ENCODE measurements at places on chromosomes 3 and 15.

GRCh38 chr3:31067004-31067403 lies 172.5 kb upstream of the GADL1 start:
- DNase-seq, result no peak

- DNase-seq, result no peak
These were observed 116.6 kb upstream of the LRTM1 start for GRCh38 chr3:55044486-55044885.

- DNase-seq, result no peak
These were observed 64.2 kb upstream of the TIMP4 start for GRCh38 chr3:12222775-12223485.

- no peak for DNase-seq
These were observed 16.0 kb upstream of the CPEB1 start for GRCh38 chr15:82663186-82663600.

DNA sequence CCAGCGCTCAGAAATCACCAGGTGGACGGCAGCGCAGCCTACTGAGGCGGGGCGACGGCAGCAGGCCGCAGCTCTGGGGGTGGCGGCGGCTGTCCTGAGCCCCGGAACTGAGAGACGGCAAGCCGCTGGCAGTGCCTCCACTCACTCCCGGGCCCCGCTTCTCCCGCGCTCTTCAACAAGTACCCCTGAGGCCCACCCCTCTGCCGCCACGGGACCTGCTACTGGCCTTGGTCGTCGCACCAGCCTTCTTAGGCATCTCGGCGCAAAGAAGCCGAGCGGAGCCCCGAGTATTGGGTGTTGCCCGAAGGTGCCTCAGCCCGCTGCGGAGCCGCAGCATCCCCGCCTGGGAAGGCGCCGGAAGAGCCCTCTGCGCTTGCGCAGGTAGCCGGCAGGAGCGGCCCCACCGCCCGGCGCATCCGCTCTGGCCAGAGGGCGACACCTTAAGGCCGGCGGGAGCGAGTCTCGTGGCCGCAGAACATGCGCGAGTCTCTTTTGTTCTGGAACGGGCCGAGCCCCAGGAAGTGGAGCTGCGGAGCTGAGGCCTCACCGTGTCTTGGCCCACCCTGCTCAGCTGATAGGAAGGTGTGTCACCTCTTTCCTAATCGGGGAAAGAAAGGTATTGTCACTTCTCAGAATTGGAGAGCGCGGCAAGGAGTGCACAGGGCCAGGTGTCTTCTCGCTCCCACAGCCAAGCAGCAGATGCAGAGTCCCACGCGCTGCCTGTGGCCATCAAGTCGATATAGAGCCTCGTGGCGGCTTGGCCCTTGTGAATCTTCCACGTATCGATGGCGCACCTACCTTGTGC lies at the start of gene C15orf40:
Gene C15orf40 (minus strand): TSS at position 369 of the 805 bp plus-strand sequence. CDS start 32 bp downstream, at position 337.
- peak; percentile 46 for DNase-seq

GRCh38 chr3:51984269-51984647 lies 923 bp downstream of the ACY1 start:
- DNase-seq, result no peak

- DNase-seq, result no peak
These were observed 6.0 kb downstream of the KIF9 start for GRCh38 chr3:47276558-47276957.

DNA sequence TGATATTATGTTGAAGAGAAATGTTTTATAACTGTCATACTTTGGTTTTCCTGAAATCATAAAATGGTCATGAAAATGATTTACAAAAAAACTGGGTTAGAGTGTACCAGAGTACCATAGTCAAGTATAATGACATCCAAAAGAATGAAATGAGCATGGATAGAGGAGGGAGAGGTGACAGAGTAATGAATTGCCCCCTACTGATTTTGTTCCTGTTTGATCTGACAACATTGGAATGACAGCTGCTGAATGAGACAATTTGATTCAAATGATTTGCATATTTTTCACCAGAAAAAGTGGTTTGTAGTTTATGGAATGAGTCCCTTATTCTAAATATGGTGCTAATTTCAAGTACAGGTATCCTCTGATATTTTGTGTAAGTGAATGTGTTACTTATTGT lies 271.7 kb downstream of the CNTN4 start:
- DNase-seq, result no peak

GRCh38 chr15:65072617-65073016 lies 3.9 kb upstream of the KBTBD13 start:
- no peak for DNase-seq

DNA sequence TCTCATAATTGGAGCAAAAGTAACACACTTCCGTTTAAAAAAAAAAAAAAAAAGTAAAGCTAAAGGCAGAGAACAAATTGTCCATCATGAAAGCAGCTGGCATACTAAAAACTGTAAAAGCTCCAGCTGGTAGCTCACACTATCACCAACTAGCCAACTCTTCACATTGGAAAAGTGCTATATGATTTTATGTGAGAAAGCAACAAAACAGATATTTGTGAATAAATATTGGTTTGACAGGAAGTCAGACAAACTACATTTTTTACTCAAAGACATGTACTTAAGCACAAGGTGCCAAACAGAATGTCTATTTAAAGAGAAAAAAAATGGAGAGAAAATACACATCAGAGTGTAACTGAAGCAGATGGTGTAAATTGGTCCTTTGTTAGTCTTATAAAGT lies 231.2 kb upstream of the CADM2 start:
- DNase-seq, result no peak

DNA sequence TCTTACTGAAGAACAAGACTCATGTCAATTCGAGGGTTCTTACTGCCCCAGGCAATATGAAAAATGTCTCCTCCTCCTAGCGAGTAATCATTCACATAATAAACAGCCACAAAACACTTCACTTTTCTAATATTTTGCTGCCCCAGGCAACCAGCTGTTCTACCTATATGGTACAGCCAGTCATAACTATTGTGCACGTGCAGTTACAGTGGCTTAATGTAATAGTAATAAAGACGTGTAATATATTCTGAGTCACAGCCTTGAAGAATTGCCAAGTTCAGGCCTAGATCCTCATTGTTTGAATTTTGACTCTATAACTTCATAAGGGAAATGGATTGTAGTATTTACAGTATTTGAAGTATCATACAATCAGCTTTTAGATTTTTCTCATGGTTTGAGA lies 1250.0 kb upstream of the GBE1 start:
- no peak for DNase-seq

DNA sequence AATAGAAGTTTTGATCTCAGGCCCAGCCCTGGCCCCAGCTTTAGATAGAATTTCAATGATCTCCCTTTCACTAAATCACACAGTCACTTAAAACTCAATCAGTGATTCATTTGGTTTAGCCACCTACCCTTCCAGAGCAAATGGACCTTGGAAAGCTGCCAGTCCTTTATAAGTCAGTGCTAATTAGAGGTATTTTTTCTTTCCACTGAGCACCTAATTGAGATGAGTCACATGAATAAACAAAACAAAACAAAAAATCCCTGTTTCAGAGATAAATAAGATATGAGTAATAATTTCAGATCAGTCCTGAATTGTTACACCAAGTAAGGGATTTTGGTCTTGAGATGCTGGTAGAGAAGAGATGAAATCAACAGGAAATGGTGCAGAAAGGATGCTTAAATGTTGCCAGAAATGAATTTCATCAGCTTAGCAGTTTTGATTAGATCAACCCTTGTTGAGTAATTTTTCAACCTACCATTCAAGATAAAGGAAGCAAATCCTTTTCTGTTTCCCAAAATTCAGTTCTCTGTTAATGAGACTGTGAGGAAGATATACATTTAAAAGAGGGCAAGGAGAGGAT lies 352.0 kb upstream of the COL8A1 start:
- no peak for DNase-seq

DNA sequence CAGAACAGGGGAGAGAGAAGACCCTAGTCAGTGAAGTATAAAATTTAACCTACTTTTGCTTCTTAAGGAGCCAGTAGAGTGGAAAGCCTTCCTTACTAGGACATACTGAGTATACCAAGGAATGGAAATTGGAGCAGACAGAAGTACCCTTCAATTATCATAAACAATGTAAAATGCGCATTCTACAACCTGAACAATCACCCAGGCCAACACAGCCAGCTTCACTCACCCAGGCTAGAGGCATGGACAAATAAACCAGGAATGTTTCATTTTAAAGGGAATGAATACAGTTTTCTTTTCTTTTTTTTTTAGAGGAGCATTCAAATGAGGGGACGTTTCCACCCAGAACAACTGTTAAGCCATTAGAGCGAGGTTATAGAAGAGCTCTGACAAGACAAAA lies 41.9 kb upstream of the PLXND1 start:
- DNase-seq, result no peak

- no peak for DNase-seq
These were observed 5.5 kb downstream of the ADAMTSL3 start for GRCh38 chr15:83659417-83659812.

DNA sequence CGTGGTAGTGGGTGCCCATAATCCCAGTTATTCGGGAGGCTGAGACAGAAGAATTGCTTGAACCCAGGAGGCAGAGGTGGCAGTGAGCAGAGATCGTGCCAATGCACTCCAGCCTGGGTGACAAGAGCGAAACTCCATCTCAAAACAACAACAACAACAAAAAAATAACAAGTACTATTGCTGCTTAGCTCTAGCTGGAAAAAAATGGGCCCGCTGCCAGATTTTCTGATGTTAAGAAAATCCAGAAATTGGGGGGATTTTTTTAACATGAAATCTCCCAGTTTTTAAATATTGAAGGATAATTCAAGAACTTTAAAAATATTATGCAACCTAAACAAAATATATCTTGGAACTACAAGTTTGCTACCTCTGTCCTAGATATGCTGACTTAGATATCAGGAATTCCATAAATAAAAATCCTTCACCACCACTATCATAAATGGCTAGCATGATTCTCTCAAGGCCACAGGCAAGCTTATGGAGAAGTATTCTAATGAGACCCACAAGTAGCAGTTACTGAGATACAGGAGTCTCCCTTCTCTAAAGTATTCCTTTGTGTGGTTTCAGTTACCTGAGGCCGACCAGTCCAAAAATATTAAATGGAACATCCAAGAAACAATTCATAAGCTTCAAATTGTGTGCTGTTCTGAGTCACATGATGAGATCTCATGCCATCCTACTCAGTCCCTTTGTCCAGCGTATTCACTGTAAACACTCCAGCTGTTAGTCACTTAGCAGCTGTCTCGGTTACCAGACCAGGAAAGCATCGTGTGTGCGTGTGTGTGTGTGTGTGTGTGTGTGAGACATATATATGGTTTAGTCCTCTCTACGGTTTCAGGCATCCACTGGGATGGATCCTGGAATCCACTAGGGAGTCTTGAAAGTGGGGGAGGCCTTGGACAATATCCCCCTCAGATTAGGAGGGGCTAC lies 277.2 kb downstream of the TBL1XR1 start:
- no peak for DNase-seq

DNA sequence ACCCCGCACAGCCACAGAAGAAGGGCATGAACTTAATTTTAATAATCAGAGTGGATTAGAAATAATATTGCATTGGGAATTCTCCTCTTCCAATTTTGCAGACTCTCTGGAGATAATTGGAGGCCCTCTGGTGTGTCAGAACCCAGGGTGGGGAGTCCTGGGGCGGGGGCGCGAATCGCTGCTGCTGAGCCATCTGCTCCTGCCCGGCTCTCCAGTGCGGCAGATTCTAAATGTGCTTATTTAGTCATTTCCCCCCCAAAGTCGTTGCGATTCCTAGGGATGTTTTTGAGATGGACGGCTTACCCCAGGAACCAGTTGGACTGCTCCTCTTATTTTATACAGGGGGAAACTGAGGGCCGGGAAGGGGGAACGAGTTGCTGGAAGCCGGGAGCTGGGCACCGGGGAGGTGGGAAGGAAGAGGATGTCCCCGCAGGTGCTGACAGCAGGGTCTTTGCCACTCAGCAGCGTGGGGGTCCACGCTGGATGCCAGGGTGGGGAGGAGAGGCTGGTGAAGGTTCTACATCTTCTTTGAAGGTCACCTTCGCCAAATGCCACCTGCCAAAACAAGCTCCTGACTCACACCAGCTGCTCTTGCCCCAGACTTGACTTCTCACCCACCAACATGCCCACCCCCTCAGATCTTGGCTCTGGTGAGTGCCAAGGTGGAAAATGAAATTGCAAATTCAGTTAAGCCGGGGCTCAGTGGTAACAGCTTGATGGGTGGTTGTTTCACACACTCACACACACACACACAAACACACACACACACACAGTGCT lies 91.3 kb upstream of the PRR23E start:
- DNase-seq, result no peak

DNA sequence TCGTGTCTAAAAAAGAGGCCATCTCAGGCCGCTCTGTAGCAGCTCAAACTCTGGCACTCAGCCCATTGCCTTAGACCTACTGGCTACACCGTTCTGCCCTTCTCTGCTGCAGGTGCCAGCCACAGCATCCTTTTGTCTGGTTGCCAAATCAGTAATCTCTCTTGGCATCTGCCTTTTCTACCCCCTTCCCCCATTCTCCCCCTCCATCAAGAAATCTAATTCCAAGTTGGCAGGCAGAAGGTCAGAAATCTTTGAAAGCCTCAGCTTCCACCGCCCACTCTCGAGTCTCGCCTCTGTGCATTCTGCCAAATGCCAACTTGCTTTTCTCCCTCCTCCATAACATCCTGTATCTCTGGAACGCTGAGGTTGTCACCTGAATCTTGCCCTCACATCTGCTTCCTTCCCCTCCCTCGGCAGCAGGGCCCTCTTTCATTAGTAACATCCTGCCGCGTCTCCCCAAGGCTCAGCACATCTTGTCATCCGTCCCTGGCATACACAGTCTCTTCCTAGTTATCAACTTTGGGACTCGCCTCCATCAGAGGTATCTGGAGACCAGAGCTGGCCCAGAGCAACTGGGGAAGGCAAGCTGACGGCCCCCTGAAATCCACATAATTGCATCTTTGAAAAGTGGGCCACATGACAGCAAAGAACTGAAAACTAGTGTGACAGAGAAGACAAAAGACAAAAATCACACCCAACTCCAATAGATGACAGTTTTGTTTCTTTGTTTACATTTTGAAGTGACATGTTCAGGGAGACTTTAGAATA lies 312.0 kb upstream of the CCDC54 start:
- no peak for DNase-seq

- DNase-seq, result no peak
These were observed 12.4 kb downstream of the OTOL1 start for GRCh38 chr3:161508852-161509477.

DNA sequence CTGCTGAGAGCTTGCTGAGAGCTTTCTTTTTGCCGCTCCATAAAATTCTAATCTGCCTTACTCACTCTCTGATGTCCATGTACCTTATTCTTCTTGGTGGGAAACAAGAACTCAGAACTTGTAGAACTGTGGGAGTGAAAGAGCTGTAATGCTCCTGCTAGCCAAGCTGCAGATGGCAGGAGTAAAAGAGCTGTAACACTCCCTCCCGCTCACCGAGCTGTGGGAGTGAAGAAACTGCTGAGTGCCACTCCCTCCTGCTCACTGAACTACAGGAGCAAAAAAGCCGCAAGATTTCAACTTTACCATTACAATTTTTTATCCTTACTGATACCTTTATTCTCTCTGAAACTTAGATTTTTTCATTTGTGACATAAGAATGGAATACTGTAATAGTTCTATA lies 199.1 kb downstream of the SI start:
- no peak for DNase-seq

Measured in cortex of kidney (tissue), 1 donor.